ENCODE measurements at places on chromosomes 6 and 20.

GRCh38 chr6:157107915-157108651 lies 215.2 kb downstream of the TMEM242 start:
- peak; percentile 79 for DNase-seq

- DNase-seq: peak; percentile 16
Measured at GRCh38 chr6:44151348-44152108, 7.1 kb upstream of the CAPN11 start.

DNA sequence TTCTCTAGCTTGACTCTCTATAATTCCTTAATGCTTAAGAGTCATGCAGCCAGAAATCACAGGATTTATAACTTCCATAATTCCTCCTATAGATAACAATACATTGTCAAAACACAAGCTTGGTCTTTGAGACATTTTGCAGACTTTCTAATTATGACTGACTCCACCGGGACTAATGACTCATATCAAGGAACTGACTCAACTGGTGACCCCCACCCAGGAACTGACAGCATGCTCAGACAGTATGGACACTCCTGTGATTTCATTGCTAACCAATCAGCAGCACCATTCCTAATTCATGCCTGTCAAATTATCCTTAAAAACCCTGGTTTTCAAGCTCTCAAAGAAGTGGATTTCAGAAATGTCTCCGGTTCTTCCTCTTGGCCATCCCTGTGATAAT lies 670.5 kb upstream of the IMPG1 start:
- DNase-seq: no peak

DNA sequence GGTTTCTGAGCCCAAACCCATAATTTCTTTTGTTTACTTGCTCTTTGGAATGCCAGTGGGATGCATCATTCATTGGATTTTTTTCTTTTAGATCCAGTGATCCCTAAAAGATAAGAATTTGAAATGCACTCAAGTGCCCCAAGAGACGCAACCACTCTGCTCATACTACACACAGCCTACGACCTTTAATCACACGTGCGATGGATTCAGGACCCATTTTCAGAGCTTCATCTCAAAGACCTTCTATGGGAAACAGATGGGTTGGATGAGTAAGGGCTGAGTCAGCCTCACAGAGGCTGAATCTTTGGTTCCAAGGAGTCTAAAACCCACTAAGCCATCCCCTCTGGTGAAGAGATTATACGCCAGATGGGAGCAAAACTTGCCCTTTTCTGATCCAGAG lies 265.5 kb upstream of the EXOC2 start:
- peak; percentile 25 for DNase-seq

DNA sequence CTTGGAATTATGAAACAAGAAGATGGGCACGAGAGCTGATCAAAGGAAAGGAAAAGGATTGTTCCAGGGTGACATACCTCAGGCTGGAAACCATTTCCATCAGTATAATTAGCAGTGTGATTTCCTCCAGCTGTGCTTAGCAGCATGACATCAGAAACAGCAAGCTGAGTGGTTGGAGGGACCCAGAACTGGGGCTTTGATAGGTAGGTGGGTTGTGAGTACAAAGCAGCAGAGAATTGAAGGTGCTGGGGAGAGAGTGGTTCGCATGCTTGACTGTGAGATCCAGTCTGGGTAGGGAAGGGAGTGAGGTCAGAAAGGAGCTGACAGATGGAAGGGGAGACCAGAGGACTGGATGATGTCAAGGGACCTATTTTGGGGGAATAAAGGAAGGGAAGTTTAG lies 90.4 kb downstream of the CD164 start:
- DNase-seq: no peak

DNA sequence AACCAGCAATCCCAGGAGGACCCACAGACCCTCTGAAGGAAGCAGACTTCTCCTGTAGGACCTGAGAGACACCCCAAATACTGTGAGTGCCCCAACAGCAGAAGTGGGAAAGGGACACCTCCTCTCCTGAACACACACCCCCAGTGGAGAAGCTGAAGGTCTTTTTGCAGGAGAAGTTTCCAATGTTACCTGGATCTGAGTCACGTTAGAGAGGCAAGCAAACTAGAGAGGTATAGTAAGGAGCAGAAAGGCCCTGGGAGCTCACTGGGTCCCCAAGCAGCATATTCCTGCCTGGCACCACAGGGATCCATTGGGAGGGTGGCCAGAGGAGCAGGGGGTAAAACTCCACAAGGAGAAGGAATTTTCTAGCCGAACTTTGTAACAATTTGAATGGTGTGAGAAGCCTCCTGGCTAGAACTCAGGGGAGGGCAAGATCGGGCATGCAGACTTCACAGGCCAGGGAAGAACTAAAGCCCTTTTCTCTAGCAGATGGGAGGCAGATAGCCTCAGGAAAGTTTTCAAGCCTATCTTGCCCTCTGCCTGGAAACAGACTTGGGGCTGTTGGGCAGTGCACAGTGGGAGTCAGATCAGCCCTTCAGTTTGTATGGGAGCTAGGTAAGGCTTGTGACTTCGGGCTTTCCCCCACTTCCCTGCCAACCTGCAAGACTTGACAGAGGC lies 68.2 kb upstream of the SSTR4 start:
- no peak for DNase-seq

DNA sequence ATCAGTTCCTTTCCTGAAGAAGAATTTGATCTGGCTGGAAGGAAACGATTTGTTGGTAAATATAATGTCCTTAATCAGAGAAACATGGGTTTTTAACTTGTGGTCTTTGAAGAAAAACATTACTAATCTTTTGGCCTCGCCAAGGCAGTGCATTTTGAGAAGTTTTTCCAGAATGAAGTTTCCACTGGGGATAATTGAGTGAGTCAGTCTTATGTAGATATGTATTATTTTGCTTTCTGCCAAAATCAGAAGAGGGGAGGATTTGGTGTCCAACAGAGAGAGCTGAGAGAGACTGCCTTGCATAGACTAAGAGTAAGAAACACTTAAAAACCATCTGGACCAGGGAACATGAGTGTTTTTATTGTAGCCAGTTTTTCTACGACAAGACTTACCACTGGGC lies 79.9 kb downstream of the FNDC1 start:
- DNase-seq: no peak

DNA sequence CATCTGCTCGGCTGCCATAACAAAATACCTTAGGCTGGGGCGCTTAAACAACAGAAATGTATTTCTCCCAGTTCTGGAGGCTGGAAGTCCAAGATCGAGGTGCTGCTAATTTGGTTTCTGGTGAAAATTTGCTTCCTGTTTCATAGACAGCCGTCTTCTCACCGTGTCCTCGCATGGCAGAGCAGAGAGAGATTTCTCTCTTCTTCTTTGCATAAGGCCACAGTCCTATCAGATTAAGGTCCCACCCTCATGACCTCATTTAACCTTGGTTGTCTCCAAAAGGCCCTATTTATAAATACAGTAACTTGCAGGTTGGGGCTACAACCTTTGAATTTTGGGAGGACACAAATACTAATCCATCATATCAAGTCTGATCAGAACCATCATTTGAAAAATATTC lies 544.3 kb downstream of the KIF16B start:
- DNase-seq: no peak

GRCh38 chr20:62651285-62652021 lies 9.2 kb downstream of the SLCO4A1 start:
- no peak for DNase-seq

DNA sequence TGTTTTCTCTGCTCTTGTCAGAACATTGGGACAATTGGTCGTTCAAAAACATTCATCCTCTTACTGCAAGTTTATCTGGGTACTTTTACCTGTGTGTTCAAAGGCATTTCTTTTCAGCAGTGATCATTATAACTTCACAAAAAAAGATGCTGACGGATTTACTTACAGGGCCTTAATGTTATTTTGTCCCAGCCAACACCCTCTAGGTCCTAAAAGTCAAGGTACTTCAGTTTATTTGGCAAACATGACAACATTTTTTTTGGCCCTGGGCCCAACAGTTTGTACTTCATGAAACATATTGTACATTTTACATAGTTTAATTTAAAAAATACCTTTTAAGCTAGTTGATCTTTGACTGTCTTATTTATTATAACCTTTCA lies 241.2 kb upstream of the TAB2 start:
- DNase-seq: no peak

DNA sequence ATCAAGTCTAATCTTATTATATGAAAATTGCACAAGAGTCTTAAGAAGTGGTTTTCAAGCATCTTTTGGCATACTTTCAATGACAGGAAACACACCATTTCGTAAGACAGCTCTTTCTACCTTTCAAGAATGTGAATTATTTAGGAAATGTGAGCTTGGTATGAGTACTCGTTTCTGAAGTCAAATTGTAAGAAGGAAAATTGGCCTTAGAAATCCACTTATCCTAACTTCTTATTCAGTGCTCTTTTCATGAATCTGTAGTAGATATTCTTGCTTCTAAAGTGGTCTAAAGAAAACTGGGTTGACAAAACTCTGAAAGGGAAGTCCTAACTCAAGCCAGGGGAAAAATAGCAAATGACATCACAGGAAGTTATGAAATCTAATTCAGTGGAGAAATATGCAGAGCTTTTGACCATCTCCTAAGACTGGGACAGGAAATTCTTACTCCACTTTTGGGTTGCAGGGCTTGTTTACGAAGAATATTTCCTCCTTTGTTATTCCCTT lies 38.5 kb upstream of the OGFRL1 start:
- DNase-seq: peak; percentile 88

DNA sequence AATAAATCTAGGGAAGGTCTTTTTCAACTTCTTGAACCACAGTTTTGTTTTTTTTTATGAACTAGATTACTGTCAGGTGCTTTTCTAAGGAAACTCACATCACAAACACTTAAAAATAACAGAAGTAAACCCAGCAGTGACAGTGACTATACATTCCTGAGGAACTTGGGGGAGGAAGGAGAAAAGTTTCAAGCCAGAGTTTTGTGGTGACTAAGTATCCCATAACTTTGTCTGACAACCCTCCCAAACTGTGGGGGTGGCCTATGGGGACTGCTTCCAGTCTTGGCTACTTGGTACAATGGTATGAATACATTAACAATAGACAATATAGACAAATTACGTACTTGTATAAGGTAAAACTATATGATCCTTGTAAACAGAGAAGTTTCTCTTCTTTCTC lies 202.5 kb upstream of the MAN1A1 start:
- no peak for DNase-seq

DNA sequence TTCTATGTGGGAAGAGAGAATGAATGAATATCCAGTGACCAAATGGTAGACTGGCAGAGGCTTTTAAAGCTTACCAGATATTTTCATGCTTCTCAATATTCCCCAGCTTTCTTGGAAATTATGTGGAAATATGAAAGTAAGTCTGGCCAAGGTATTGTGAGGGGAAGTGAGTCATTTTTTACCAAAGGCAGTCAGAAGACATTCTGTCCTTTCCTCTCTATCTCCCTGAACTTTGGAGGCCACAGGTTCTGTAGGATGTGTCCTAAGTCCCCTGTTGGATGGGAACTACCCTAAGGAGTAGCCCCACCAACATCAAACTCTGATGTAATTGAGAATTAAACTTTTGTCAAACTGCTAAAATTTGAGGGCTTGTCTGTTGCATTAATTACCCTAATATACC lies 593.8 kb upstream of the NRSN1 start:
- no peak for DNase-seq

DNA sequence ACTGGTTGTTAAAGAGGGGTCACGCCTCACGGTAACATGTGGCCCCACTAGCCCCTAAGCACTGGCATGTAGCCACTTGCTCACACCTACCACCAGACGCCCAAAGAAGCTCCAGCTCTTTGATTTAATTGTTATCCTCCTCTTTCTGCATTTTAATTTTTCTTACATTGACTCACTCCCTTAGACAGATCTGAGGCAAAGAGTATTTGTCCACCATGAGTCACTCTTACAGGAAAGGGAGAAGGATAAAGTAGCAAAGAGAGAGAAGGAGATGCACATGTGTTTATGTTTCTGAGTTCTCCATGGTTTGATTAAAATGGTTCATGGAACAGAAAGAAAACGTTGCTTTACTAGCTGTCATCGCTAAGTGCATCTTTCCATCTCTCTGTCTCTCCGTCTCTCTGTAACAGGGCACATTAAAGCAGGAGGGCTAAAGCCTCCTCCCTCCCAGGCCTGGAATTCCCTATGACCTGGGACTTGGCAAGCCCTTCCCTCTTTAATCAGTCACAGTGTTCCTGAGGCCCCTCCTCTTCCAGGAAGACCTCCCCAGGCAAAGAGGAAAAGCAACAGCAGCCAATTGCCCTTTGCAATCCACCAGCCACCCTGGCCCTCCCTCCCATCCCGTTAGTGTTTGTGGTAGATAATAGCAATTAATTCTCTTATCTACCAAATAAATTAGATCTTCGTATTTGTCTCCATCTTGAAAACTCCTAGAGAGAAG lies 112.8 kb upstream of the TSHZ2 start:
- peak; percentile 25 for DNase-seq

DNA sequence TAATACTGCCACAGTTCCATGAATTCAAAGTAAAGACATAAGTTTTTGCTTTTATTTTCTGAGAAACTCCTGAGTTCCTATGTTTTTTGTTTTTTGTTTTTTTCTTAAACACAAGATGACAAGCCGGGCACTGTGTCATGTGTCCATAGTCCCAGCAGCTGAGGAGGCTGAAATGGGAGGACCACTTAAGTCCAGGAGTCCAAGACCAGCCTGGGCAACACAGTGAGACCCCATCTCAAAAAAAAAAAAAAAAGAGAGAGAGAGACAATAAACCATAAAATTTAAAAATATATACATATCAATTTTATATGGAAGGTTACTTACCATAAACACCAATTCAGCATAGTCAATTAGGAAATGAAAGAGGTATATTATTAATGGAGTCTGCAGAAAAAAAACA lies 31.9 kb downstream of the PIGU start:
- no peak for DNase-seq

- DNase-seq: no peak
Measured at GRCh38 chr6:145569140-145569539, 166.2 kb downstream of the EPM2A start.

- DNase-seq: no peak
Measured at GRCh38 chr20:37346535-37347346, 801 bp downstream of the SRC start.

GRCh38 chr20:46219190-46219589 lies 89.1 kb downstream of the CDH22 start:
- no peak for DNase-seq

GRCh38 chr6:150072201-150072600 lies 3.3 kb upstream of the ULBP3 start:
- DNase-seq: no peak

DNA sequence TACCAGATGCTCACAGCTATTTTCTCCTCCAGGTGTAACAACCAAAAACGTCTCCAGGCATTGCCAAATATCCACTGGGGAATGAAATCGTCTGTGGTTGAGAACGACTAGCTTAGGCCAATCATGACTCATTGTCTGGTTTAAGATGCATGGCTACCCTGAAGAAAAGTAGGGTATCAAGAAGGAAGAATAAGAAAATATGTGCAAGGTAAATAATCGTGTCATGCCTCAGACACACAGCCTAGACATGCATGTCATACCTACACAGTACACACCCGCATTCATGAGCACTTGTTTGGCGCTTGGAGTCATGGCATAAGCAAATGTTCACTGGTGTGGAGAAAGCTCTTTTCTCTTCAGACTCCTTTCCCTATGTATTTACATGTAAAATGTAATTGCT lies 745.7 kb downstream of the MAFB start:
- no peak for DNase-seq

Measured in kidney glomerular epithelial cell (primary cell).